ENCODE measurements at places on chromosomes 6 and 20.

DNA sequence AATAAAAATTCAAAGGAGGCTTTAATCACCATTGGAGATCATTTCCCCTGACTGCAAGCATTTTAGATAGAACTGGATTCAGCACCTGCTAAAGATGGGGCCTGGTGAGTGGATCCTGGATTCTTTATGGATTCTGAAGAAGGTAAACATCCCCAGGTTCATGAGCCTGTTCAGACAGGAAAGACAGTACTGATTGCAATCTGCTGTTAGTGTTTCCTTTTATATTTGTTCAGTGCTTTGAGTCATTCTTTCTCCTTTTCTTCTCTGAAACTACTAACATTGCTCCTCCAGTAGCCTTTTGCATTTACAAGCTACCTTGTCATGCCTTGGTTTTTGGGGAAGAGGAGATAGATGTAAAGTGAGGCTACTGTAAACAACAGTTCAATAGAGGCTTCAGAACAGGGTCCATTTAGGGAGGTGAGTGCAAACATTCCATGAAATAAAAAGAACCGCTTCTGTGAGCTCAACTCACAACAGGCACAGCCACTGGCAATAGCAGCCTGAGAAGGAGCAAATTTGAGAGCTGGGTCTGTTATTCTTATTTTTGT, 66.4 kb upstream of the PRL start:
- no peak for DNase-seq

DNA sequence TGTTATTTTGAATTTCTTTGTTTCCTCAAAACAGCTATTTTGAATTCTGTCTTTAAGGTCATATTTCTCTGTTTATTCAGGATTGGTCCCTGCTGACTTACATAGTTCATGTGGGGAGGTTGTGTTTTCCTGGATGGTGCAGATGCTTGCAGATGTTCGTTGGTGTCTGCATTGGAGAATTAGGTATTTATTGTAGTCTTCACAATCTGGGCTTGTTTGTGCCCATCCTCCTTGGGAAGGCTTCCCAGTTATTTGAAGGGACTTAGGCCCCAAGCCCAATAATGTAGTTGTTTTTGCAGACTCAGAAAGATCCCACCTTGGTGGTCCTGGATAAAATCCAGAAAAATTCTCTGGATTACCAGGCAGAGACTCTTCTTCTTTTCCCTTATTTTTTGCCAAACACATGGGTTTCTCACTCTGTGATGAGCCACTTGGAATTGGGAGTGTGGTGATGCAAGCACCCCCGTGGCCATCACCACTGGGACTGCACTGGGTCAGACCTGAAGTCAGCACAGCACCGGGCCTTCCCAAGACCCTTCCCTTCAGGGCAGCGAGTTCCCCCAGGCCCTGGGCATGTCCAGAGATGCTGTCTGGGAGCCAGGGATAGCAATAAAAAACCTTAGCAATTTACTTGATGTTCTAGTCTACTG, 81.6 kb upstream of the EZR start:
- DNase-seq = no peak

- DNase-seq = no peak
Measured at GRCh38 chr6:167786853-167787675, 39.6 kb upstream of the AFDN start.

DNA sequence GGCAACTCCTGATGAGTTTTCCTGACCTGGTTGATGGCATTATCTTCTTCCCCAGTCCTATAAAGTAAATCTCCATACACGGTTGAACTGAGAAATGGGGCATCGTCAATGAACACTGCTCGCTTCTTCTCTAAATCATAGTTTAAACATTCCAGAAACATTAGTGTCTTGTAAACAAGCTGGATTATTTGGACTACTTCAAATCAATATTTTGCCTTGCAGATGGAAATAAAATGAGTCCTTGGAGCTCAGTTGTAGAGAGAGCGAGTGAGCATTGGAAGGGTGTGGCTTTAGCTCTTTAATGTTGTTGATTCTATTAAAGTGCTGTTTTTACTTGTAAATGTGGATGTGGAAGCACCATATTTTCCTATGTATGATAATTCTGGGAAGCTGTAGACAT, 18.4 kb downstream of the C6orf89 start:
- no peak for DNase-seq

DNA sequence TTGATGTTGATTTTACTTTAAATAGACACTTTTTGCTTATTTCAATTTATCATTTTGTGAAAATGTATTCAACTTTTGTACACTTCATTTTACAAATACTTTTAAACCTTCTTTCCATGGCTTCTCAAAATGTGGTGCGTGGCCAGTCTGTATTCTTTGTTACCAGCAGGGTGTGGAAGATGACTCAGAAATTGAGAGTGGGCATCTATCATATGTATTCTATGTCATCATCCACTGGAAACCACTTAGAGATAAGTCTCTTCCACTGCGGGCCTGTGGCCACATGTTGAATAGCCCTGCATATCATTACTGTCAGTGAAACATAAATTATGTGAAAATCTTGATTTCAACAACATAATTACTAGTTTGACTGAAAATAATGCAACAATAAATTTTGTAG, 52.6 kb upstream of the MC3R start:
- DNase-seq = no peak

DNA sequence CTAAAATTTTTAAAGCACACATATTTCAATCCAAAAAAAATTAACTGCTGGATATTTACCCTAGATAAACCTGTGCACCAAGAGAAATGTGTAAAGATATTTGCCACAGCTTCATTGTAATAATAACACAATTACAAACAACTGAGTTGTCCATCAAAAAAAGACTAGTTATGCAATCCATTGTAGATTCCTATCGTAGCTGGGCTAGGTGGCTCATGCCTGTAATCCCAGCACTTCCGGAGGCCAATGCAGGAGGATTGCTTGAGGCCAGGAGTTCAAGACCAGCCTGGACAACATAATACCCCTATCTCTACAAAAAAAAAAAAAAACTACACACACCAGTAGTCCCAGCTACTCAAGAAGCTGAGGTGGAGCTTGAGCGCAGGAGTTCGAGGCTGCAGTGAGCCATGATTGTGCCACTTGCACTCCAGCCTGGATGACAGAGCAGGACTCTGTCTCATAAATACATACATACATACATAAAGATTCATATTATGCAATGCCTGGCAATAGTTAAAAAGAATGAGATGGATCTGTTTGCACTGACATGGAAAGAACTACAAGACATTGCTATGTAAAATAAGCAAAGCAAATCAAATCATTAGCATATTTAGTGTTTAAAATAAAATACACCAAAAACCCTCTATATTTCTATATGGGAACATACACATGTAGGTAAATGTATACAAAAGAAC, 56.5 kb upstream of the CCDC28A start:
- DNase-seq = no peak

- no peak for DNase-seq
Measured at GRCh38 chr6:15715060-15715459, 52.2 kb upstream of the DTNBP1 start.

GRCh38 chr20:36855241-36855657, 20.7 kb upstream of the TLDC2 start:
- no peak for DNase-seq

GRCh38 chr6:2264932-2265331, 19.5 kb upstream of the GMDS start:
- DNase-seq = no peak

DNA sequence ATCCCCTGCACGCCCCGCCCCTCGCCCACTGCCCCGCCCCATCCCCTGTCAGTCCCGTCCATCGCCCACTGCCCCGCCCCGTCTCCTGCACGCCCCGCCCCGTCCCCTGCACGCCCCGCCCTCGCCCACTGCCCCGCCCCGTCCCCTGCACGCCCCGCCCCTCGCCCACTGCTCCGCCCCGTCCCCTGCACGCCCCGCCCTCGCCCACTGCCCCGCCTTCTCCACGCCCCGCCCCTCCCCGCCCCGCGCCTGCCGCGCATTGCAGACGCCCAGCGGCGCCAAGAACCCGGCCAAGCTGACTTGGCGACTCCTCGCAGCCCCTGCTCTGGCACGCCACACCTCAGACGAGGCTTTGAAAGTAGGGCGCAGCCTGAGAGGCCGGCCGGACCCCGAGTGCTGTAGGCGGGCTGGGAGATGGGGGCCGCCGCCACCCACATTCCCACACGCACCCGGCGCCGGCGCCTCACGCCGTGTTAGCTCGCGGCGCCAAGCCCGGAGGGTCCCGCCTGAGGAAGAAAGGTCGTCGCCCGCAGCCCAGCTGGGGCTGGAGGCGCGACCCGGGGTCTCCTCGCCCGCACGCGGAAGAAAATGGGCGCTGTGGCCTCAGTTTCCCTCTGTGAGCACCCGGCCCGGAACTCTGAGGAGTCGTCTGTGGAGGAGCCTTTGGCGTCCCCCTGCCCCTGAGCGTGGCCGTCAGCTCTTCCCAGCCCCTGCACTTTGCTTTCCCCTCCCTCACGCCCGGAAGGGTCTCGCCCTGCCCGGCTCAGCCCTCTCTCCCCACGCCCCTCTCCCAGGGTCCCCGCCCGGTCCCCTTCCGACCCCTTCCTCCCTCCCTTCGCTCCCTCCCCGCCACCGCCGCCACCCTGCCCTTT, at the start of gene RAD21L1:
TSS of gene RAD21L1 (plus strand) at position 262 of the 872 bp plus-strand sequence. CDS start 2,410 bp downstream, outside the sequence.
- peak; percentile 62 for DNase-seq

- DNase-seq = no peak
Measured at GRCh38 chr6:31762356-31762755, at the start of gene SAPCD1. Gene SAPCD1, plus strand, starts transcription at chr6:31762656. Its CDS starts 399 bp downstream, at chr6:31763055.

- DNase-seq = no peak
Measured at GRCh38 chr6:43115365-43115764, 39.3 kb downstream of the PTK7 start.

DNA sequence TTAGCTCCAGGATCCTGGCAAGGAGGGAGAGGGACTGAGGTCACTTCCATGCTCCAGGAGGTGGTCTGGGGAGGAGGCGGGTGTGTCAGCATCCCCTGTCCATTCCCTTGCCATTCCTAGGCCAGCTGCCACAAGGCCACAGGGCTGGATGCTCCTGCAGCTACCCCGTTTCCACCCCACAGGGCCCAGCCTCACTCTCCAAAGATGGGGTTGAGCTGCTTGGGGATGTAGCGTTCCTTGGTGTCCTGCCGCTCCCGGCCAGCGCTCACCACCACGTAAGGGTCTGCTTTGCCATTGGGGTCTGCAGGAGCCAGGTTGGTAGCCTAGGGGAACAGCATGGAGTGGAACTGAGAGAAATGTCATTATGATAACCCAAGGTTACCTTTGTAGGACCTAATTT, 23.0 kb downstream of the ERGIC3 start:
- no peak for DNase-seq

GRCh38 chr6:44049163-44049988, 77.9 kb downstream of the MRPL14 start:
- no peak for DNase-seq

DNA sequence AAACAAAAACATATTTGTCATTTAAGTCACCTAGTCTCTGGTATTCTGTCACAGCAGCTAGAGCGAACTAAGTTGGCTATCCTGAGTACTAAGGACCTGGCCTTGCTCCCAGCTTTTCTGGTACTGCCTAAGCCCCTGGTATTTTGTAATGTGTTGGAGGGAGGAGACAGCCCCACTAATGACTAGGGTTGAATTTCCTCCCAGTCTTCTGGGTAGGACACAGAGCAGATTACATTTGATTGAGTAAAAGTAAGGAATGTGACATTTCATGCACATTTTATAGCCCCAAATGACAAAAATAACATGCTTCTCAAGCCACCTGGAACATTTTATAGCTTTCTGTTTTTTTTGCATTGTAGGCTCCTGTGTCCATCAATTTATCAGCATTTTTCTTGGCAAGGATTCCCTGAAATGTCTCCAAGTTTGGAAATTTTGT, 47.9 kb upstream of the DDR1 start:
- DNase-seq = no peak

GRCh38 chr6:132937466-132937906, 123.1 kb downstream of the RPS12 start:
- no peak for DNase-seq

GRCh38 chr6:11929241-11929835, 82.8 kb upstream of the HIVEP1 start:
- DNase-seq = no peak

DNA sequence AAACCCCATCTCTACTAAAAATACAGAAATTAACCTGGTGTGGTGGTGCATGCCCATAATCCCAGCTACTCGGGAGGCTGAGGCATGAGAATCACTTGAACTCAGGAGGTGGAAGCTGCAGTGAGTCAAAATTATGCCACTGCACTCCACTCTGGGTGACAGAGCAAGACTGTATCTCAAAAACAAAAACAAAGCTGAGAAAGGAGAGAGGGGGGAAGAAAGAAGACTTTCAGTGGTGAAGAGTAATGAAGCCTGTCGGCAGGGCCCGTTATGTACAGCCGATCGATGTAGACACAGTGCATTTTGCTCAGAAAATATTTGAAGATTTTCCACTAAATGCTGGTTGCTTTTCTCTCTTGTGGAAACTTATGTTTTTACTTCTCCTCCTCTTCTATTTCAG, 13.8 kb downstream of the VAPB start:
- DNase-seq = no peak

- DNase-seq = no peak
Measured at GRCh38 chr6:170049641-170050561, 241.0 kb downstream of the DLL1 start.

GRCh38 chr6:40733290-40733689, 146.1 kb upstream of the LRFN2 start:
- DNase-seq = no peak

DNA sequence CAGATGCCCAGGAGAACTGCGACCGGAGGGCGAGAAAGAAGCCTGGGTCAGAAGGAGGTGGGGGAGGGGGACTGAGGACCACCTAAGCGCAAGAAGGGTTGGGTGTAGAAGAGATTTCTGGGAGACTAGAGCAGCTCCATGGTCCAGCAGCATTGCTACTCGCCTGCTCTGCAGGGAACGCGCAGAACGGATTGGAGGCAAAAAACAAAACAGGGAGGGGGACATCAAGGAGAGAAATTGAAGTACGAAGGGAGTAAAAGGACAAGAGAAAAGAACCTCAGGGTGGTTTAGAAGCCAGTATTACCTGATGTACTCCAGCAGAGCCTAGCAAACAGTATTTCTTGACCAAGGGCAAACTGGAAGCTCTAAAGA, 537 bp upstream of the GABBR1 start:
- no peak for DNase-seq

GRCh38 chr6:142561511-142562265, 259.9 kb downstream of the ADGRG6 start:
- DNase-seq = no peak

DNA sequence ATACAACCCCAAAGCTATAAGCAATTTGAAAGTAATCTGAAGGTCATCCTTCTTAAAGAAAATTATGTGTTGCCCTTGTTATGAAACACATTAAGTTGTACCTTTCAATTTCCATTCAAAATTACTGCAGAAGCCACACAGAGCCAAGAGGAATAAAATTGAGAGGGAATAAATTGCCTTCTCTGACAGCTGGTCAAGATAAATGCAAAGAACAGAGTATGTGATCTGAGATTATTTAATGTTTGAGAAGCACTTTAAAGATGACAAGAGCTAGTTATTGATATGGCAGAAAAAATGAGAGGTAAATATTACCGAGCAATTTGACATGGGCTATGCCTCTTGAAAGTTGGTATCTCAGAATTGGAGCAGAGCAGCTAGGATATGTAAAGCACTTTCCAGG, 61.6 kb downstream of the TRDN start:
- no peak for DNase-seq

GRCh38 chr6:108764580-108764950, 83.7 kb upstream of the ARMC2 start:
- no peak for DNase-seq
